Ureter (tissue), 1 donor: ENCODE measurements at places on chromosomes 6 and 20. TPM values are rescaled to one million over a fixed set of nuclear protein-coding genes. Genes with fewer than 3 reads are reported as not detected.

Gene RAB44
- total RNA-seq, result 1.0 TPM

Gene TFAP2B
- total RNA-seq, result 0.26 TPM

Gene TMEM217
- 1.2 TPM for total RNA-seq

Gene ZBP1
- total RNA-seq, result 2.4 TPM

Gene NMBR
- not detected for total RNA-seq

Gene GTF3C6
- 70.8 TPM for total RNA-seq

Gene NUS1
- total RNA-seq, result 35.3 TPM

Gene CNR1
- 9.4 TPM for total RNA-seq

Gene BMP6
- 1.8 TPM for total RNA-seq

Gene ARFGEF3
- 40.1 TPM for total RNA-seq

Gene BMP7
- 32.0 TPM for total RNA-seq
